Ascending aorta (tissue), 2 donors: ENCODE measurements at places on chromosomes 4 and X. TPM values are rescaled to one million over a fixed set of nuclear protein-coding genes. Genes with fewer than 3 reads are reported as not detected.

DNA sequence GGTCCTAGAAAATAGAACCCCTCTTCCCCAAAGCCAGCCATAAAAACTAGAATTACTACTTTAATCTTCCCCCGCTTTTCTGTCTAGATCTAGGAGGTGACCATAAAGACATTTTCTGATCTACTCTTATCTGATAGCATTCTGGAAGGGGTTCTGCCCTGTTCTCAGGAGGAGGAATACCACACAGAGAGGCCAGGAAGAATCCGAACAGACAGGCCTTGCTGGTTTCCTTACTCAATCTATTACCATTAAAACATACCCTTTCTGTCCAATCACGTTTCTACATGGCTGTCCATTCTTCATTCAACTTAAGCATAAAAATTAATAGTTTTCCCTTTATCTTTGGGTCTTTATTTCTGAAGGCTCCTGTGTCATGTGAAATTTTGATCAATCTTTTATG lies 198.7 kb downstream of the GPAT3 start:
- DNase-seq: no peak

- no peak for DNase-seq
These were observed 104.2 kb downstream of the TMEM131L start for GRCh38 chr4:153570228-153570973.

- no peak for DNase-seq
These were observed 133.9 kb downstream of the CBR4 start for GRCh38 chr4:168876106-168876505.

Gene NPNT
- 43.1 TPM for total RNA-seq

GRCh38 chr4:86543560-86544309 lies 50.4 kb upstream of the PTPN13 start:
- DNase-seq: no peak

Gene TRO
- total RNA-seq: 1.4 TPM

DNA sequence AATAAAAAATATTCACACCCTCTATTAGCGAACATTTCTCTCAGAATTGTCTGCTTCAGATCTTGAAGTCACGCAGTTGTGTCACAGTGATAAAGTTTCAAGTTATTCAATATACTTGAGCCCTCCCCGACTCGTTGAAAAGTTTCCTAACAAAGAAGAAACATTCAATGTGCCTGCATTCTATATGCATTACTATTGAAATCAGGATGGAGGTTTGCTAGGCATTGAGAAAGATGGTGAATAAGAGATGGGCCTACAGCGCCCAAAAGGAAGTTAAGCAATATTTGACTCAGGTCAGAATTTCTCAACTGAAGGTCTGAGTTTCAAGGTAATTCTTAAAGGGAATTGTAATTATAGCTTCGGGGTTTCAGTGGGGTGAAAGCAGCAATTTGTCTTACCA lies 6.1 kb downstream of the TCEANC start:
- DNase-seq: no peak

DNA sequence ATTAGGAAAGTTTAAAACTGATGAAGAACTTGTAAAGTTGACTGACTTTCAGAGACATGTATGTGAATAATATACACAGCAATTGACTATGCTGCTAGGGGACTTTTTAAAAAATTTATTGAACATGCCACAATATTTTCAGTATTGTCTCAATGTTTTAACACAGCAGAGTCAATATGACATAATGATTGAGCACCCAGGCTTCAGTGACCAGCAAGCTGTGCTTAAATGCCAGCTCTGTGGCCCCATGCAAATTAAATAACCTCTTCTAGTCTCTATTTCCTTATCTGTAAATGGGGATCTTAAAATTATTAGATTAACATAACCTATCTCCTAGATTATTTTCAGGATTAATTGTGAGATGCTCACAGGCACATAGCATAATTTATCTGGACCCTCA lies 56.8 kb upstream of the TXK start:
- DNase-seq: no peak

GRCh38 chr4:185036019-185036418 lies 17.7 kb downstream of the HELT start:
- DNase-seq: no peak

DNA sequence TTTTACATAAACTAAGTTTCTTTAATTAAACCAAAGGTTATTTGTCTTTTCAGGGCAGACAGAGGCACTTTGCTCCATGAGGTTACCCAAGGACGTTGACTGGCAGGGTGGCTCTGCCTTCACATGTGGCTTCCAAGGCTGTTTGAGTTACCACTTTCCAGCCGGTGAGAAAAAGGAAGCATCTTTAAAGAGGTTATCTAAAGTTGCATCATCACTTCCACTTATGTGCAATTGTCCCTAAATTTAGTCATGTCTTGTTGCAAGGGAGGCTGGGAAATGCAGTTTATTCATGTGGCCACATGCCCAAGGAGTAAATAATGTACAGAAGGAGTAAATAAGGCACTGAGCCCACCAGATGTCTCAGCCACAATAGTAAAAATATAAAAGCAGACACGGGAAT lies 29.0 kb upstream of the RAP1GDS1 start:
- no peak for DNase-seq

Gene TKTL2
- not detected for total RNA-seq

GRCh38 chr4:84931961-84932360 lies 34.5 kb downstream of the WDFY3 start:
- no peak for DNase-seq

DNA sequence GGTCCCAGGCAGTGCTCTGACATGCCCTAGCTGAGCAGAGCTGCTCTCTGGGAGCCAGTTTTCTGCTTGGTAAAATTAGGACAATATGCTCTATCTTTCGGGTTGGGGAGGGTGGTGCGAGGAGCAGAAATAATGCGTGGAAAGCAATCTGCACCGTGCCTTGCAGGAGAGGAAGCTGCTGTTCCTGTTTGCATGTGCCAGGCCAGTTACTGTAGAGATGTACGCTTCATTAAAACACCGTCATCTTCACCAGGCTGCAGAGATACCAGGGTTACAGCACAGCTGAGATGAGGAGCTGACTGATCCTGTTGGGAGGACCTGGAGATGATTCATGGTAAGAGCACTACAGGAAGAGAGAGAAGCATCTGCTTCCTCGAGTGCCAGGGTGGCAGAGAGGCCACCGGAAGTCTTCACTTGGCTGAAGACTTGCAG lies 29.5 kb upstream of the IRF2 start:
- DNase-seq: no peak

Gene HSFX4
- not detected for total RNA-seq

Gene NR3C2
- 42.3 TPM for total RNA-seq

Gene WNK3
- 3.3 TPM for total RNA-seq

Gene STOX2
- total RNA-seq: 41.7 TPM

GRCh38 chr4:180437601-180438000 lies 1805.6 kb upstream of the TENM3 start:
- no peak for DNase-seq

DNA sequence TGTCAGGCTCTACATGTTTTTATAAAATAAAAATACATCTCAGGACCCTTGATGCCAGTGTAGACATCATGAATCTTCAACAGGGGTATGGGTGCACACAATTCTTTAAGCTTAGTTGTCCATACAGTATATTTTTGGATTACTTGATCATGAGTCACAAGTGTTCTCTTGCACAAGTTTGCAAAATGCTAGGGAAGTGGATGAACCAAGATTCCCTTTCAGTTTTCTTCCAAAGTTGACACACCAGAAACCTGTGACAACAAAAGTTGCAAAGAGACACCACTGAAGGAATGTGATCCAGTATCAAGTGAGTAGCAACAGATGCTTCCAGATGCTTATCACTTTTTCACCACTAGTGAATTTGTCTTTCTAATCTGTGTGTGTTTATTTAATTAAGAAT lies 1021.2 kb downstream of the PCDH7 start:
- no peak for DNase-seq

DNA sequence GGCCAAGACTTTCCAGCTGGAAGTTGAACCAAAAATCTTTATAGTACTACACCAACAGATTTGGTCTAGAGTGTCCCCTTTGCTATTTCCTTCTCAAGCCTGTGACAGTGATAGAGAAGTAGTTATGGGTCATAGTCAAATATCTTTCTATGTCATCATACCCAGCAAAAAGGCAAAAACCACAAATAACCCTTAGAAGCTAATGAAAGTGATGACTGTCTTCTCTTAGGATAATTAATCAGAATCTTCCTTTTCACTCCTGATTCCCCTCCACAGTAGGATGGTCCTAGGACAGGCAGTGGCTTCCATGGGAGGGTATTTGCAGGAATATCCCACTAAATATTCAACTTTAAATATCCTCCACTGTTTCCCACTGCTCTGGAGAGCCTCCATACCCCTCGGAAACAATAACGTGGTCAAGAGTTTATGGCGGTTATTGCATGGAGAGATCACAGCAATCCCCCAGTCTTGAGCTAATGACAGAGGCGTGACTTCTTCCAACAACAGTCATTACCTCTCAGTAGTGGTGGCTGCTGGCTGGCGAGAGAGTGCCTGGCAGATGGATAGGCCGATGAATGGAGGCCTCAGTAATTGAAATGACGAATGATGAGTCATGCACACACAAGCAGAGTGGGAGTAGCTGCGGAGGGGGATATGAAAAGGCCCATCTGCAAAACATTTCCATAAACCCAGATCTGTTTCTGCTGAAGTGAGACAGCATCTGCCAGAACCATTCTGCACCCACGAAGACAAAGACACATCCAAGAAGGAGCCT lies 154.9 kb downstream of the STK32B start:
- DNase-seq: no peak

DNA sequence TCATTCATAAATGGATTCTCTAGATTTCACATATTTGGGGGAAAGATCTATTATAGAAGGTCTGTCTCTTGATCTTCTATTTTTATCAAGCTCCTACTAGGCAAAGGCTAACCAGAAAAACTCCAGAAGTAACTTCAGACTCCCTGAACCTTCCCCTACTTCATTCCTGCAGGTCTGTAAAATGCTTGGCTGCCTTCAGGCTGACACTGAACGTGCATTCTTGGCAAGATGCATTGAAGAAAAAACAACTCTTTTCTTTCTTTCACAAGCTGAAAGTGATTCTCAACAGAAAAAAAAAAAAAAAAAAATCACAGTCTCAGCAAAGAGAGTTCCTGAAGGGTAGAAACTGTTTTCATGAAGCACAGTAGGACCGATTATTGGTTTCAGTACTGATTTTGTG lies 12.7 kb downstream of the OPHN1 start:
- no peak for DNase-seq

Gene BRS3
- not detected for total RNA-seq

Gene TMEM271
- not detected for total RNA-seq

Gene HSFX1
- 21.7 TPM for total RNA-seq

Gene GIMD1
- total RNA-seq: not detected

Gene SMIM10L2A
- 0.85 TPM for total RNA-seq

Gene RPGR
- 12.0 TPM for total RNA-seq

Gene NPY2R
- total RNA-seq: not detected

- no peak for DNase-seq
These were observed 499.6 kb downstream of the ACTRT1 start for GRCh38 chrX:127552571-127552970.

- no peak for DNase-seq
These were observed 156.5 kb upstream of the PJA1 start for GRCh38 chrX:69321789-69322188.

Gene CBR4
- total RNA-seq: 0.53 TPM

- DNase-seq: no peak
These were observed 269.2 kb downstream of the CBLL2 start for GRCh38 chrX:22541926-22542325.

Gene TASL
- total RNA-seq: not detected

DNA sequence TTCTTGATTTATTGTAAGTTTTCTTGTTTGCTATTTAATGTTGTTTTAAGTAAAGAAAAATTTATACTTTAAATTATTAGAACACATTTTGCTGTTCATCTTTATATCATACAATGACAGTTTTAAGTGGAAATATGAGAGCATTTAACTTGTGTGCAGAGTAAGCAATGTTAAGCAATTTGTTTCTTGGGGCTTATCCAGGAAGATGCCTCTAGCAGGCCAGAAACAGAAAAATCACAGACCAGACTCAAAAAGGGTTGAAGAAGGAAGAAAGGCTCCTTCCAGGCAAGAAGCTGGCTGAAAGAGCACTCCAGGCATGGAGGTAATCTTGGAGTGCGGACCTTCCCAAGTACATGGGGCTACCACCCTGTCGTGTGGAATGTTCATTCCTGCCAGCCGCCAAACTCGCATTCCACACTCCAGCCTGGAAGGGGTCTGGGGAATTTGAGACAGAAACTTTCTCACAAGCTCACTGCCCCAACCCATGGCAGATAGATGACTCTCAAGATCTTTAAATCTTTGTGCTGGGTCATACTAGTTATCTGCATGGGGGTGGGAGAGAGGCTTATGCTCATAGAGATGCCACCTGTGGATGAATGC lies 1521.3 kb upstream of the AGA start:
- DNase-seq: no peak

Gene TMEM156
- total RNA-seq: not detected

- no peak for DNase-seq
These were observed 129.7 kb upstream of the EDNRA start for GRCh38 chr4:147351083-147351787.

DNA sequence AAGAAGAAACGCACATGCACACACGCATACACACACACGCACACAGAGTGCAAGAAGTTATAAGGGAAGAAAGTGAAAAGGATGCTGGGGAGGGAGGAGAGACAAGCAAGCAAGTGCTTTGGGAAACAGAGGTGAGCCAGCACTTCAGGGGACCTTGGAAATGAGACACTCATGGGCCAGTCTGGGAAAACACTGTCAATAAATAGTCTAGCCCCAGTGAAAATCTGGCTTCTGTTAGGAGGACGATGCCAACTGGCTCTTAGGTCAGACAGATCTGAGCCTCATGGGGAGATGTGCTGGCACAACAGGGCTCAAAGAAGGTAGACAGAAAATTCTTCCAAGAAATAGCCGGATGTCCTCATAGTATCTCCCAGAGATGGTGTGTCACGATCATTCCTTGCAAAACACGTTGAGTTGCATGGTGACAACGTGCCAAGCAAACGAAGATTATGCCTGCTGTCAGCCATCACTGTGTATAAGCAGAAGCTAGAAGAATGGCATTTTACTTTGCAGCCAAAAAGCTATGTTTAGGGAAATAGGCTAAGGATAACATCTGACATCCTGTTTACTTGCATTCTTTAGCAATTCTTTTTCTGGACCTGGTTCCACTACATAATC lies 557 bp upstream of the ARHGEF6 start:
- DNase-seq: no peak

GRCh38 chrX:25034889-25035288 lies 19.1 kb upstream of the ARX start:
- DNase-seq: no peak

DNA sequence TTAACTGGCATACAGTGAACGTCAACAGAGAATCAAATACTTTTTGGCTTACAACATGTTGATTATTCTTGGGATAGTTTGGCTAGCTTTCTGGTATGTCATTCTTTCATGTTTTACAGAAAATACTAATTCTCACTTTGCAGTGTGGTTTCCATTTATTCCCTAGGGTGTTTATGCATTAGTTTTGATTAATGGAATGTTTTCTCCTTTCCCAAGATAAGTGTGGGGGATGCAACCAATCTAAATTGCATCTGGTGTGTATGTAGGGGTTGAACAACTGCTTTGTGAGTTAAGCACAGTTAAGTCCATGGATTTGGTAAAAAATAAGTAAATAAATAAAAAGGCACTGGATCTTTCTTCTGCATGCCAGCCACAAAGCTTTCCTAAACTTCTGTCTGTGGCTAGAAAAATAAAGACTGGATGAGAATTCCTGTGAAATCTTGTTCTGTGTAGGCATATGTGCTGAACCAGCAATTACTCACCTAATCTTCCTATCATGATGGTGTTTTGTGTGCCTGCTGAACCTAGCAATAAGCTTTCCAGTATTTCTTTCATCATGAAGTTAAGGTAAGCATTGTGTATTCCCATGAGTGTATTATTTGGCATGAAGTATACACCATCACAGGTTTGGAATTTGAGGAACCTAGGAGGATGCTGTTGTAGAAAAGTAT lies 50.6 kb upstream of the TENM3 start:
- no peak for DNase-seq

- DNase-seq: no peak
These were observed 21.1 kb upstream of the UVSSA start for GRCh38 chr4:1325681-1326635.
